ENCODE measurements at places on chromosomes 13 and 19. TPM values are rescaled to one million over a fixed set of nuclear protein-coding genes. Genes with fewer than 3 reads are reported as not detected.

Gene CGB5
- total RNA-seq: not detected

GRCh38 chr13:72462166-72462565 lies 265.3 kb downstream of the MZT1 start:
- H3K4me3 ChIP-seq: no peak overlapping the region
- H3K4me1 ChIP-seq: no peaks in the 10 kb centered on the region
- no peaks in the 10 kb centered on the region for H3K27me3 ChIP-seq
- H3K36me3 ChIP-seq: no peaks in the 10 kb centered on the region
- DNase-seq: no peak

Gene MAG
- 0.29 TPM for total RNA-seq

- H3K36me3 ChIP-seq: no peaks in the 10 kb centered on the region
- DNase-seq: no peak
- H3K27ac ChIP-seq: no peak overlapping the region
- H3K27me3 ChIP-seq: peaks cover 96% of the 10 kb centered on the region
- H3K4me3 ChIP-seq: no peak overlapping the region
Measured at GRCh38 chr13:110416131-110417025, 109.3 kb downstream of the COL4A2 start.

DNA sequence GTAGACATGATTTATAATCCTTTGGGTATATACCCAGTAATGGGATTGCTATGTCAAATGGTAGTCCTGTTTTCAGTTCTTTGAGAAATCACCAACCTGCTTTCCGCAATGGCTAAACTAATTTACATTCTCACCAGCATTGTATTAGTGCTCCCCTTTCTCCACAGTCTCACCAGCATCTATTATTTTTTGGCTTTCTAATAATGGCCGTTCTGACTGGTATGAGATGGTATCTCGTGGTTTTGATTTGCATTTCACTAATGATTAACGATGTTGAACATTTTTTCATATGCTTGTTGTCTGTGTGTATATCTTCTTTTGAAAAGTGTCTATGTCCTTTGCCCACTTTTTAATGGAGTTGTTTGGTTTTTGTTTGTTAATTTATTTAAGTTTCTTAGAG lies 165.1 kb downstream of the PDS5B start:
- H3K27ac ChIP-seq: no peak overlapping the region
- DNase-seq: no peak
- H3K36me3 ChIP-seq: peaks cover 30% of the 10 kb centered on the region
- H3K27me3 ChIP-seq: no peaks in the 10 kb centered on the region
- peaks cover 7% of the 10 kb centered on the region for H3K4me1 ChIP-seq

DNA sequence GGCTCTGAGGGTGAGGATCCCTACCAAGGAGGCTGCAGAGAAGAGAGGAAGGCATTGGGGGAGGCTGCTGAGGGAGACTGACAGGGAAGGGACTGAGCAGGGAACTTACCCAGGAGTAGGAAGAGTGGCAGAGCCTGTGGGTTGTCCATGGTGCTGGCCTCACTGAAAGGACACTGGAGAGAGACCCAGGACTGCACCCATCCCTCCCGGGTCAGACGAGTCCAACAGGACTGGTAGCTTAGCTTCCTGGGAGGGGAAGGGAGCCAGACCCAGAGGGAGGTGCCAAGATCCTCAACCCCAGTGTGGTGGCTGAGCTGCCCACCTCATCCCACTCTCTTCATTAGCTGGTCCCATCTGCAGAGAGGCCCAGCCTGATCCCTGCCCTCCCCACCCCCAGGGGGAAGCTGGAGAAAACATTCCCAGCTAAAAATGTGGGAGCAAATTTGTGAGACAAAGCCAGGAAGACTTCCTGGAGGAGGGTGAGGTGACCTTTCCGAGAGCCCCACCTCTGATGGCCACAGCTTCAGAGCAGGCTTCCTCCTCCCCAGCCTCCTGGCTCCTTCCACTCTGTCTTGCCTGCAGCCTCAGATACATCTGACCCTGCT lies at the start of gene VSIG10L:
Gene VSIG10L (minus strand): TSS at position 164 of the 605 bp plus-strand sequence. CDS start 15 bp downstream, at position 149.
- peaks cover 5% of the 10 kb centered on the region for H3K27me3 ChIP-seq
- no peak for DNase-seq
- H3K4me3 ChIP-seq: peak within 1 kb of the TSS; percentile 22
- no peak within 1 kb of the TSS for H3K27ac ChIP-seq
- H3K4me1 ChIP-seq: peaks cover 9% of the 10 kb centered on the region

GRCh38 chr13:48626077-48626449 lies 27.7 kb upstream of the CYSLTR2 start:
- no peak for DNase-seq
- no peak overlapping the region for H3K4me3 ChIP-seq
- H3K36me3 ChIP-seq: peaks cover 1% of the 10 kb centered on the region
- no peaks in the 10 kb centered on the region for H3K4me1 ChIP-seq
- H3K27ac ChIP-seq: no peak overlapping the region
- H3K27me3 ChIP-seq: no peaks in the 10 kb centered on the region

- DNase-seq: no peak
- no peaks in the 10 kb centered on the region for H3K36me3 ChIP-seq
- H3K27me3 ChIP-seq: no peaks in the 10 kb centered on the region
- no peak overlapping the region for H3K27ac ChIP-seq
- H3K4me1 ChIP-seq: no peaks in the 10 kb centered on the region
Measured at GRCh38 chr19:57002710-57003109, 117.1 kb upstream of the USP29 start.

DNA sequence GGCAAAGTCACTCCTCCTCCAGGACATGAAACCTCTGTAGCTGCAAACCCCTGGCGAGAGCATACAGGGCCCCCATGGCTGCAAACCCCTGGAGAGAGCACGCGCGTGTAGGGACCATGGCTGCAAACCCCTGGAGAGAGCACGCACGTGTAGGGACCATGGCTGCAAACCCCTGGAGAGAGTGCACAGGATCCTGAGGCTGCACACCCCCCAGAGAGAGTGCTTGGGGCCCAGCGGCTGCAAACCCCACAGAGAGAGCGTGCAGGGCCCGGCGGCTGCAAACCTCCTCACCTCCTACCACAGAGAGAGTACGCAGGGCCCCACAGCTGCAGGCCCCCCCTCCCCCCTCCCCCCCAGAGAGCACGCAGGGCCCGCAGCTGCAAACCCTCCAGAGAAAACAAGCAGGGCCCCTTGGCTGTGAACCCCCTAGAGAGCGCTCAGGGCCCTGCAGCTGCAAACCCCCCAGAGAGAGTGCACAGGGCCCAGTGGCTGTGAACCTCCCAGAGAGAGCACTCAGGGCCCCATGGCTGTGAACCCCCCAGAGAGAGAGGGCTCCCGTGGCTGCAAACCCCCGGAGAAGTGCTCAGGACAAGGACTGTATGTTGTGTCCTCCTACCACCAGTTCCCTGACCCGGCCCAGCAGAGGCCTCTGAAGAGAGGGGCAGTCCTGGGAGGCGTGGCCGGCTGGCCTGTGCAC lies 7.3 kb downstream of the ADPRHL1 start:
- DNase-seq: no peak
- no peaks in the 10 kb centered on the region for H3K27me3 ChIP-seq
- peaks cover 10% of the 10 kb centered on the region for H3K36me3 ChIP-seq
- H3K4me1 ChIP-seq: no peaks in the 10 kb centered on the region
- H3K27ac ChIP-seq: no peak overlapping the region
- no peak overlapping the region for H3K4me3 ChIP-seq

- no peak overlapping the region for H3K4me3 ChIP-seq
- no peak for DNase-seq
- peaks cover 27% of the 10 kb centered on the region for H3K4me1 ChIP-seq
- H3K36me3 ChIP-seq: peaks cover 16% of the 10 kb centered on the region
- no peaks in the 10 kb centered on the region for H3K27me3 ChIP-seq
Measured at GRCh38 chr13:20801707-20802106, 27.9 kb upstream of the EEF1AKMT1 start.

DNA sequence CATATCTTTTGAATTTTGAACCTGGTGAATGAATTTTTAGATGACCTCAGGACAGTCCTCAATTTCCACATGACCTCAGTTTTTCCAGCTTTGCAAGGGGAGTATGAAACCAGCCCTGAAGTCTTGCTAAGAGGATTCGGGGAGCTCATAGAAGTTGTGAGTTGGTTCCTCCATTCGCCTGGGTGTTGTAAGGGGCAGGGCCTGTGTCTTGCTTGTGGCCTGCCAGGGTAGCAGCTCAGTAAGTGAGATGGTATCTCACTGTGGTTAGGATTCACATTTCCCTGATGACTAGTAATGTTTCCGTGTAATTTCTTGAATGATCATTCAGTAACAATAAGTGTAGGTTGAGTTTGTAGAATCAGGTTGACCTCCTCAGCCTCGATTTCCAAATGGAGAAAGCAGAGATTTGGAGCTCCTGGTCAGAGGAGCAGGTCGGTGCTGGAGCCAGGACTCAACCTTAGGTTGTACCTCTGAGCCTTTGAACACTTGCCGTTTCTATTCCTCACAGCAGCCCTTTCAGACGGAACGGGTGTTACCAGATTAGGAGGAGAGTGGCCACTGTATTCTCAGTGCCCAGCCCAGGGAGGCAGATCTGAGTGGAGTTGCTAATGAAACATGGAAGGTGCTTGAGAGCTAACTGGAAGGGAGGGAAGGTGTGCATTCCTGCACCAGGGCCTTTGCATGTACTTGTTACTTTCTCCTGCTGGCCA lies 14.6 kb downstream of the NACC1 start:
- peak overlapping the region; percentile 90 for H3K27ac ChIP-seq
- H3K36me3 ChIP-seq: peaks cover 13% of the 10 kb centered on the region
- H3K4me3 ChIP-seq: peak overlapping the region; percentile 15
- H3K4me1 ChIP-seq: peaks cover 28% of the 10 kb centered on the region

GRCh38 chr13:75635101-75635827 lies 866 bp upstream of the LMO7 start:
- H3K4me1 ChIP-seq: peaks cover 7% of the 10 kb centered on the region
- no peak overlapping the region for H3K27ac ChIP-seq
- H3K36me3 ChIP-seq: peaks cover 2% of the 10 kb centered on the region
- H3K4me3 ChIP-seq: no peak overlapping the region

Gene PNMA8A
- 6.0 TPM for total RNA-seq

GRCh38 chr13:89846926-89847585 lies 1500.4 kb upstream of the MIR17HG start:
- no peak overlapping the region for H3K27ac ChIP-seq
- no peaks in the 10 kb centered on the region for H3K36me3 ChIP-seq
- H3K4me1 ChIP-seq: no peaks in the 10 kb centered on the region
- DNase-seq: no peak
- H3K27me3 ChIP-seq: no peaks in the 10 kb centered on the region
- H3K4me3 ChIP-seq: no peak overlapping the region

Gene ZNF225
- 3.8 TPM for total RNA-seq

DNA sequence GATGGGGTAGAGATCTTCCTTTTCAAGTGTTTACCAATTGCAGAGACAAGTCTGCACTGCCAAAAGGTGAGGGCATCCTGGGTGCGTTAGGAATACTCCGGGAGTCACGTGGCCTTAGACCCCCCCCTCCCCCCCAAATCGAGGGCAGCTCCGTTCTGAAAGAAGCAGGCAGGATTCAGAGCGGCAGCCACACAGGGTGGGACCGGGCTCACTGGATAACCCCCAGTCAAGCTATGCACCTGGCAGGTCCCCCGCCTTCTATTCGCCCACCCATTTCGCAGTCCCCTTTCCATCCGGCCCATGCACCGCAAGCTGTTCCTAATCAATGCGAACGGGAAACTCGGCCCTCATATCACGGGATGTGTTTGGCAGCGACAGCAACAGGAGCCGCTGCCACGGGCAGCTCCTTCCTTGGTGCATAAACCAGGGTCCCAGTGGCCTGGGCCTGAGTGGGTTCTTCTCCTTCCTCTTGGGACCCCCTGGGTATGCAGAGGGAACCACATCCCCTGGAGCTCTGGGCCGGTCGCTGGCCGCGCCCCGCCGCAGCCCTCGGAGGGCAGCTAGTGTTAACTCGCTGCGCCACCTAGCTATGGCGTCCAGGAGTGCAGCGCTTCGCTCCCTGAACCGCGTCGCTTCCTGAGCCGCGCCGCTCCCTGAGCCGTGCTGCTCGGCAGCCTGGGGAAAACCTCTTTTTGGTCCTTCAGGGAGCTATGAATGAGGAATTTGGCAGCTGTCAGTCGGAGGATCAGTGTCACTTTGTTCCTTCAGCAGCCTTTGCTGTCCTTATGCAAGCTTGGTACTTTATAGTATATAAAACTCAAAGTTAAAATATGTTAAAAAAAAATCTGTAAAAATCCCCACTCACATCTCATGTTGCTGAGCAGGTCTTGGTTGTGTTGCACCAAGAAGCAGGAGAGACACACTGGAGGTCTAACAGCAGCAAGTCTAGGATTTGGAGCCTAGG lies 41.4 kb downstream of the LYL1 start:
- peaks cover 8% of the 10 kb centered on the region for H3K4me1 ChIP-seq
- peak overlapping the region; percentile 65 for H3K4me3 ChIP-seq
- H3K36me3 ChIP-seq: no peaks in the 10 kb centered on the region
- DNase-seq: peak; percentile 78
- peaks cover 19% of the 10 kb centered on the region for H3K27me3 ChIP-seq

DNA sequence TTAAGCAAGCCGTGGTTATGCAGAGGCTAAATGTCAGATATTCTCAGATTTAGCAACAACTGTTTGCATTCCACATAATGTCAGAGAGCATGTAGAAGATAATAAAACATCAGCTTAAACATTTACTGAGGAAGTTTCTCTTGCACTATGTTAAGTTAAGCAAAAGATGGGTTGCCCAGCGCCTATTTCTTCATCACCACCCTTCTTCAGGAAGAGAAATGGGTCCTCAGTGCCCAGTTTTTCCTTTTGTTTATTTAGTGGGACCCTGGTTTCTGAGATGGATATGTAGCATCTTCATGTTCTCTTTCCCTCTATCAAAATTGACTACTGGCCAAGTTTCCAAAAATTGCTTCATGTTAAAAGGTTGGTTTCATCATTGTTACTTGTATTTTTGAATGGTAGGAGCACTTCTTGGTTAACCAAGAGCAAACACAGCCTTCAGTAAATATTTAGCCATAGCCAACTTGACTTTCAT lies 356.8 kb downstream of the RFC3 start:
- DNase-seq: no peak
- no peaks in the 10 kb centered on the region for H3K4me1 ChIP-seq
- no peaks in the 10 kb centered on the region for H3K27me3 ChIP-seq
- no peak overlapping the region for H3K4me3 ChIP-seq

Gene KLF1
- total RNA-seq: 0.39 TPM

DNA sequence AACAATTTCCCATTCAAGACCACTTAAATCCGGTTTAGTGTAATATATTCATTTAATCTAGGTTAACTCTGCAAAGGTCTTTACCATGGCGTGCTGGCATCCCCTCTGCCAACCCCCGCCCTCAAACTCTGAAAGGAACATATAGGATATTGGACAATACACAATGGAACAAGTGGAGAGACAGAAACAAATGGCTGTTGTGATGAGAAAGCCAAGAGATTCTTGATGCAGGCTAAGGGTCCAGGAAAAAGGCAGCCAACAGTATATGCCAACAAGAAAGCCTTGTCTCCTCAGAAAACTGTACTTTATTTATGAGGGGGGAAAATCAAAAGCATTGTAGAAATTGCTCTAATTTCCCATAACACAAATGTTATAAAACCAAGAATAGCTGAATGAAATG lies 407.3 kb upstream of the SGCG start:
- no peaks in the 10 kb centered on the region for H3K36me3 ChIP-seq
- H3K27me3 ChIP-seq: peaks cover 8% of the 10 kb centered on the region
- H3K27ac ChIP-seq: no peak overlapping the region
- H3K4me1 ChIP-seq: no peaks in the 10 kb centered on the region
- no peak for DNase-seq

GRCh38 chr19:15330801-15331418 lies 1.4 kb downstream of the BRD4 start:
- peak overlapping the region; percentile 95 for H3K4me3 ChIP-seq
- no peaks in the 10 kb centered on the region for H3K27me3 ChIP-seq
- no peak for DNase-seq
- H3K36me3 ChIP-seq: peaks cover 30% of the 10 kb centered on the region
